ENCODE measurements at places on chromosomes 6 and 20.

GRCh38 chr6:83970582-83970981 lies 63.0 kb upstream of the MRAP2 start:
- DNase-seq: no peak

DNA sequence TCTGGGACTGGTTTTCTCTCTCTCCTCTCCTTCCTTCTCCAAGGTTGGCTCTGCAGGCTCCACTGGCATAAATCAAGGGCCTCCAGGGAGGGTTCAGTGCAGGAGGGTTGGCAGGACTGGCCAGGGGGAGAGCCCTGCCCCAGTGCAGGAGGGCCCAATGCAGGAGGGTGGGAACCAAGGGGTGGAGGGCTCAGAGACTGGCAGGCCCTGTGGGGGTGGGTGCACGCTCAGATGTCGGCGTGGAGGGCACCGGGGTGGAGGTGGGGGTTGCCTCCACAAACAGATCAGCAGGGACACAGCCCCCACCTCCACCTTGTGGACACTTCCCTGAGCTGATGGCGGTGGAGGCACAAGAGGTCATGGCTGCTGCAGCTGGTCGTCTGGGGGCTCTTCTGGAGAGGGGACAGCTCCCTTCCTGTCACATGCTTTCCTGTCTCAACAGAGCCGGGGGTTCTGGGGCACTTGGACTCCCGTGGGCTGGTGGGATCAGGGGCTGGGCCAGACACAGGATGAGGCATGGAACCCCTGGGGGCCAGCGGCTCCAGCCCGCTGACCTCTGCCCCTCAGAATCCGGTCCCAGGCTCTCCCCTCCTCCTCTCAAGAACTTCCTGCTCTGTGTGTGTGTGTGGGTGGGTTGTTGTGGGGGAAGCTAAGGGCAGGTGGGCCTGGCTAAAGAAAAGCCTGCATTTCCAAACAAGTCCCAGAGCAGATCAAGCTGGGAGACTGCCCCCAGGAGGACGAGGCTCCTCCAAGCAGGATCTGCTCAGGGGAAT lies 2.7 kb upstream of the ABHD16B start:
- no peak for DNase-seq

DNA sequence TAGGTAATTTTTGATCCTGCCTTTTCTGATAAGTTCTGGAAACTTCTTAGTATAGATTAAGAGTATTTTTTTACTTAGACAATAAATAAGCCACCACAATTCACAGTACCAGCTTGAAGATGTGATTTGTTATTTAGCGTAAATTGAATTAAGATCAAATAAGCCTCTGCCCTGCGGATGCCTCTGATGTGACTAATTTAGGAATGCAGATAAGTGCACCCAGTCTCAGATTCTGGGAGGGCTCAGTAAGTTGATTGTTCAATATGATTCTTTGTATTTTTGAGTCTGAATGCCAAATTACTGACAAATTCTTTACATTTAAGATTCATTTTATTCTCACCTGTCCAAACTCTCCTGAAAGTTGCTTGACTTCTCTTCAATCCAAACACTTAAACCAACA lies 147.5 kb downstream of the THBS2 start:
- no peak for DNase-seq

GRCh38 chr20:40582531-40582930 lies 106.5 kb downstream of the MAFB start:
- no peak for DNase-seq

GRCh38 chr6:77326029-77326428 lies 137.3 kb downstream of the HTR1B start:
- DNase-seq: no peak

DNA sequence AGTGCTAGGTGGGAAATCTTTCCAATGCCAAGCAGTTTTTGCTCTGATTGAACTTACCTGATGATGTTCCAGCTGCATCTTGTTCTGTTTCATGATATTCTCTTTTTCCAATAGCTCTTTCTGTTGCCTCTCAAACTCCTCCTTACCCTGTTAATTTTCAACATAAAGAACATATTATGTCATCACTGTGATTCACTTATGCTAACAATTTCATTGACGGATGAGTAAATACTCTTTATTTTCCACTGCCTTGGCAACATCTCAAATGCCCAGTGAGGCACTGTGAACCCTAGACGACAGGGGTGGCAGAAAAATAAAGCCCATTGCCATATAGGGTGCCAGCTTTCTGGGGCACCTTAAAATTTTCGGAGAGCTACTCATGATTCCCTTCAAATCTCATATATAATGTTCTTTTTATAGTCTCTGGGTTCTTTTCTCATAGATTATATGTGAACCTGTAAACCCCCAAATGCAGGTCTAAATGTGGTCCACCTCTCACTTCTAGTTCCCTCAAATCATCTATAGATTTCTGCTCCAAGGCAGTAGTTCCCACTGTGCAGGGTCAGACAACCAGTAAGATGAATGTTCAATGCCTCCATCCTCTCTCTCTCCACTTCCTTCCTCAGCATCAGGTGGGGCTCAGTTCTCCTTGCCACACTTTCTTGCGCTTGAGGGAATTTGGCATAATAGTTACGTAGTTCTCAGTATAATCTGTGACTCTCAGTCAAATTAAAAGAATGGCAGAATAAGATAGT lies 44.1 kb downstream of the NEDD9 start:
- DNase-seq: no peak

DNA sequence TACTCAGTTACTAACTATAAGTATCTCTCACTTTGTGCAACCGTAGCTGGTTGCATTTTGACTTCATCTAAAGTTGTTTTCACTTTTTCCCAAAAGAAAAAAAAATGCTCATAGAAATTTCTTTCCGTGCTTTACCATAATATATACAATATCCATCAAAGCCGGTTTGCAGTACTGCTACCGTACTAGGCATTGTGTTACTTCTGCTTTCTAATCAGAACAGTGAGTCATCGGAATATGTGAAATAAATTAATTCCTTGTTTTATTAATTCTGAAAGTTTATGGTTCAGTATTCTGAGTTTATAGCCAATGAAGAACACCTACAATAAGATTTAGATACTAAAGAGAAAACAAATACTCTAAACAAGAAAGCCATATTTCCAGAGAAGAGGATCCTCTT lies 72.5 kb downstream of the TNFRSF21 start:
- DNase-seq: no peak

DNA sequence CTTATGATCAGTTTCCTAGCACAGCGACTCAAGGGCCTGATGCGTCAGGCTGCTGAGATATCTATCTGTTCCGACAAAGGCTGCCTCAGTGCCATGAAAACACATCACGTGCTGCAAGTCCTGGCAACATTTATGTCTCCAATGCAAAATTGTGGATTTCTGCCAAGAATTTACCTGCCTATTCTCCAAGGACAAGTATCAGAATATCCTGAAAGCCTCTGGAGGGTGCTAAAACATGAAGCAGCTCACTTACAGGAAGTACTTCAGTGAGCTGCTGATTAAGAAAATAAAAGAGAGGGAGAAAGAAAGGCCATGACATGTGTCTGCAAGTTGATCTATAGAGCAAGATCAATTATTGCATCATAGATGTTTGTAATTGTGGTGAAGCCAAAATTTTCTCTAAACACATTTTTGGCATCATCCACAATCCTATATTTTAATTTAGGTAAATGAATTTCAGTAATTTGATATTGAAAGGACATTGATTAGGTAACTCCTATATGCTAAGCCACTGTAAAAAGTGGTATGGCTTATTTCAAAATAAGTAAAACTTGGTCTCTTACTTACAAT lies 25.8 kb upstream of the TPBG start:
- DNase-seq: no peak

GRCh38 chr6:160421854-160422253 lies 73.7 kb downstream of the SLC22A3 start:
- DNase-seq: no peak

DNA sequence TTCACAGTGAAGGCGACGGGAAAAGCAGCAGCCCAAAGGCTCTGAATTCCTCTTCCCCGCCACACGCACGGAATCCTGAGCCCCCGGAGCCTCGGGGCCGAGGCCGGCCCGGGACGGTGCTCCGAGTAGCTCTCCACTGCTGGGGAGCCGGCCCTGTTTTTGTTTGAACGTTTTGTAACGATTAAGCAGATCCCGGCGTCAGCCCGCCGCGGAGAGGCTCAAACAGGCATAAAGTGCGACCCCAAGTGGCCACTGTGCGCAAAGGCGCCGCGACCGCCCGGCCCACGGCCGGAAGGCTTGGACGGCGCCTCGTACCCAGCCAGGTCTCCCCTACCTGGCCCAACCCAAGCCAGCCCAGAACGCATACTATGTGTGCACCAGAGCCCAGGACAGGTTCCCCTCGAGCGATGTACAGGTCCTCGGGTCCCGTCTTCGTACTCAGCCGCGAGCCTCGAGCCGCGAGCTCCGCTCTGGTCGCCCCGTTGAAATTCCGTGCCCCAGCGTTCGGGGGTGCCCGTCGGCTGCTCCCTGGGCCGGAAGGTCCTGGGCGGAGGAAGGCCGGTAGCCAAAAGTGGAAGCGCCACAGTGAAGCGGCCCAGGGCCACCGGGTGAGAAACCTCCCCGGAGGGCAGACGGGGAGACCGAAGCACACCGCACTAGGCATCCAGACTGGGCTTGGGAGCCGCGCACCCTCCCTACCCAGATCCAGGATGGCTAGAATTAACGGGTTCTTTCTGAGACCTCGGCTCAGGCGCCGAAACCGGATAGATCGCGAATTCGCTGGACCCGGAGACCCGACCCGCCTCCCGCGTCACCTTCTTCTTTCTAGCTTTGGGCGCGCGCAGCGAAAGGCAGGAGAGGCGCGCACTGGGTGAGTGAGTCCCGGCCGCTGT lies 1.2 kb upstream of the MAFB start:
- DNase-seq: peak; percentile 32

- no peak for DNase-seq
Measured at GRCh38 chr6:148501178-148501590, 158.5 kb downstream of the SASH1 start.

- DNase-seq: no peak
Measured at GRCh38 chr6:105257340-105257739, 77.5 kb upstream of the POPDC3 start.

GRCh38 chr6:81763968-81764367 lies 11.5 kb upstream of the TENT5A start:
- DNase-seq: no peak

- no peak for DNase-seq
Measured at GRCh38 chr6:163260111-163260895, 154.2 kb upstream of the QKI start.

GRCh38 chr6:155093430-155093829 lies 98.3 kb downstream of the TIAM2 start:
- peak; percentile 35 for DNase-seq

DNA sequence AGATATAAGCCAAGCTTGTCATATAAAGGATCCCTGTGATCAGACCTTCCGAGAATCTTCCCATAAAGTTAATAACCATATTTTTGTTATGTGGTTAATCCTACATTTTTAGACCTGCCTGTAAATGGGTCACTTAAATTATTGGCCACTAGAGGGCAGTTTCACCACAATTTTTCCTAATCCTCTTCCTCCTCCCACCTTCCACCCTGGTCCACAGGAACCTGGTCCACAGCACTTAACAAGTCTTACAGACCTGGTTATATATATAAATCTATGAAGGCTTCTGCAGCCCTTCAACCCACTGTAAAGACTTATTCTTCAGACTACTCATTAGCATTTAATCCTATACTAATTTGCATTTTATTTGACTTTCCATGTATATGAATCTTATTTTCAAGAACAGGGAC lies 28.3 kb downstream of the MRS2 start:
- peak; percentile 26 for DNase-seq

DNA sequence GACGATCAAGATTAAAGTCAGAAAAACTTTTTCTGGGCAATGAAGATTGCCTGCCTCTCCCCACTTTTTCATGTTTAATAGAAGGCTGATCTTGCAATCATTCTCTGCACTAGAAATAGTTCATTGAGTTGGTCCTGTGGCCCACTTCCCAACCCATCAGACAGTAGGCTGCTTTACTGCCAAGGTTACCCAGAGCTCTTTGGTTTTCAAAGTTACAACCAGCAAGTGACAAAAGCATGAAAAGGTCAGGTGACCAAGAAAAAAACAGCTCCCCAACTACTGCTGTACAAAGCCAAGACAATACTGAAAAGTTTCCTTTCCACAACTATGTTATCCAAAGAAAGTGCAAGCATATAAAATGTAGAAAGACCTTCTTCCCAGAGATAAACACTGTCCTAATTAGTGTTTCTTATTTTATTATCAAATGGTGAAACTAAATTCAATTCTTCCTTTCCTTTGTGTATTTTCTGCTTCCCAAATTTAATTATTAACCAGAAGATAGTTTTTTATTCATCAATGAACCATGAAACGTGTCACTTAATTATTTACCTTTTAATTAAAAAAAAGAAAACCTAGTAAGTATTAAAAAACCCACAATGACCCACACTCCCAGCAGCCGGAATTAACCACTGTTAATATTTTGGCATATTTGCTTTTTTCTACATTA lies 16.6 kb downstream of the DNAAF9 start:
- DNase-seq: no peak

GRCh38 chr6:106511288-106512047 lies 117.8 kb downstream of the RTN4IP1 start:
- DNase-seq: peak; percentile 58

- peak; percentile 85 for DNase-seq
Measured at GRCh38 chr20:31605031-31605901, at the start of gene ID1. Gene ID1, plus strand, starts transcription at chr20:31605289. Its CDS starts 99 bp downstream, at chr20:31605388.

DNA sequence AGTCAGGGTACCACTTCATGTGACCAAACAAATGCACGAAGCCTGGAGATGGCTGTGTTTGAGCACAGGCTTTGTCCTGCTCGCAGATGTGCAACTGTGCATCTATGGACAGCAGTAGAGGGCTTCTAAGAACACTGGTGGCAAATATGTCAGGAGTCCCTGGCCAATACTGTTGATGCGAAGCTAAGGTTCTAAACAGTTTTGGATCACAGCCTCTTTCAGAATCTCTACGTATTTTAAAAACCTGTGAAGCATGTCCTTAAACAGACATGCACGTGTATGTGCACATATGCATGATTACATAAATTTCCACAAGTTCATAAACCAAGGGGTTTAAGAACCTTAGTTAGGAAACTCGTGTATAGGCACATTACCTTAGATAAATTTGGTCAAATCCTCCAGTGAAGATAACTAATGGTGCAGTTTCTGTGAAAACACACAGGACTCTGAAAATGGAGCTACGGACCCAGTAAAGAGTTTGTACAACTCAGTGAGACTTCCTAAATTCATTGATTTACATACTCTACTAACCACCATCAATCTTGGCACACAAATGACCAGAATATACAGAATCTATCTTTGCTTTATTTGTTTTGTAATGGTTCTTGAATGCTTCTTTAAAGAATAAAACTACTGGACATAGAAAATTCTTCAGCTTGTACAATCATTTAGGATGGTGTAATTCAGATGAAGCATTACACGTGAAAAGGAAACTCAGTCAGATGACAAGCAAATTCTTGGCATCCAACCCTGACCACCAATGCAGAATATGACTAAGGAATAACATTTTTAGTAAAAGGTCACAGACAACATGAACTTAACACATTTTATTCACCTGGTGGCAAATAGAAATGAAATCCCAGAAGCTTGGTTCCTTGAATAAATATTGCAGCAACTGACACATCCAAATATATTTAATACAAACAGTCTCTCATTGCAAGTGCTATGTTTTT lies 27.4 kb downstream of the KCNQ5 start:
- no peak for DNase-seq
